ENCODE measurements at places on chromosomes 3 and 15.

DNA sequence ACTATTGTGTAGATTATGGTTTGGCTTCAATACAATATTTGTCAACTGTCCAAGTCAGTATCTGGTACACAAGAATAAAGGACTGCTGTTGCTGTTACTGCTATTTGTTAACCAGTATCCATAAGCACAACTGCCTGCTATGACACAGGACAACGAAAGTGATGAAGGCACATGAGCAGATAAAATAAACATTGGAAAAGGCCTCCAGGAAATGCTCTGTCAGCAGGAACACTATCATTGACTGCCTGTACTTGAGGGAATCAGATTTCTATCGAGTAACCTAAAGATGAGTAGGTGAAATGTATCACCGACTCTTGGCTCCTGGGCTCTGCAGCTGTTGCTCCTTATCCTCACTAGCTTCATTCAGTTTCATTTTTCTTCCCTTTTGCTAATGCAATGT, 56.5 kb downstream of the FMN1 start:
- no peak for DNase-seq

- DNase-seq: no peak
Measured at GRCh38 chr3:20909511-20909910, 723.5 kb upstream of the SGO1 start.

DNA sequence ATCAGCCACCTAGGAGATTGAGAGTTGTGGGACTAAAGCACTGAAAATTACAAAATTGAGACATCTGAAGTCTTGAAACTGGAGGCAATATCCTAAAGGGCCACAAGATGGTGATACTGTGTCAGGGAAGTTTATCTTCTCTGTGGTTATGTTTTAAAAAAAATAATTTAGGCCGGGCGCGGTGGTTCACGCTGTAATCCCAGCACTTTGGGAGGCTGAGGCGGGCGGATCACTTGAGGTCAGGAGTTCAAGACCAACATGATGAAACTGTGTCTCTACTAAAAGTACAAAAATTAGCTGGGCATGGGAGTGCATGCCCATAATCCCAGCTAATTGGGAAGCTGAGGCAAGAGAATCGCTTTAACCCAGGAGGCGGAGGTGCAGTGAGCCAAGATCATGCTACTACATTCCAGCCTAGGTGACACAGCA, 17.9 kb upstream of the NIT2 start:
- DNase-seq: no peak

- no peak for DNase-seq
Measured at GRCh38 chr3:65762235-65762580, 276.5 kb downstream of the MAGI1 start.

- no peak for DNase-seq
Measured at GRCh38 chr15:96598514-96598913, 268.0 kb downstream of the NR2F2 start.
